Activated naive CD4-positive, alpha-beta T cell (primary cell): ENCODE measurements at places on chromosomes 2 and 18.

- no peak for DNase-seq
These were observed 4.0 kb downstream of the CAPN13 start for GRCh38 chr2:30803281-30803680.

GRCh38 chr2:85987266-85988174 lies 98.7 kb upstream of the ST3GAL5 start:
- DNase-seq = no peak

DNA sequence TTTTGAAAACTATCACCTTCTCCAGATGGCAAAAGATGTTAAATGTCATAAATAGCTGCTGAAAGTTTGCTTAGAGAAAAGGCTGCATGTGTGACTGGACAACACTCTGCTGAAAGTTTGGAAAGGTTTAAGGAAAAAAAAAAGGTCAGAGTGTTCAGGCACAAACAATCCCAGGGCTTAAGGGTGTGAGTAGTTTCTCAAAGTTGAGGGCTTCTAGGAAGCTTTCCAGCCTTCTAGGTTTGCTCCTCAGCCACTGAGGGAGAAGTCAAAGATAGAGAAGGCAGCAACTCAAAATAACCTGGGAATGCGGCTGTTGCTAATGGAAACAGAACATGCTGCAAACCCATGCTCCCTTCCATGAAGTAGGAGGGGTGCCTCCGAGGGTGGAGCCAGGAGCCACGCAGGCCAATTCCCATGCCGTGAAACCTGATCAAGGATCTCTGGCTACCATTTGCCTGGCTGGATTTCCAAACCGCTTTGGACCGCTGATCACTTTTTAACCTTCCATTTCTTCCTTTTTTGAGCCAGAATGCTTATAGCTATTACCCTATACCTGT lies 88.0 kb downstream of the TEX51 start:
- no peak for DNase-seq

DNA sequence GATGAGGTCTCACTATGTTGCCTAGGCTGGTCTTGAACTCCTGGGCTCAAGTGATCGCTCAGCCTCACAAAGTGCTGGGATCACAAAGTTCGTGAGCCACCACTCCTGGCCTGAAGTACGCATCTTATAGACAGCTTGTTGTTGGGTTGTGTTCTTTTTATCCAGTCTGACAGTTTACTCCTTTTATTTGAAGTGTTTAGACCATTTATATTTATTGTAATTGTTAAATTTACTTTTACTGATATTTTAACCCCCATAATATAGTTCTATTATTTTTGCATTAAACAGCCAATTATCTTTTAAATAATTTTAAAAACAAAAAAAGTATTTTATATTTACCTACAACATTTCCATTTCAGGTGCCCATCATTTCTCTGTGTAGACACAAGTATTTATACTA lies 303.0 kb upstream of the HDAC4 start:
- no peak for DNase-seq

GRCh38 chr2:191783416-191783815 lies 63.5 kb downstream of the CAVIN2 start:
- DNase-seq = no peak

GRCh38 chr2:202164411-202164810 lies 74.0 kb downstream of the SUMO1 start:
- no peak for DNase-seq

- no peak for DNase-seq
These were observed 396.7 kb upstream of the RGPD4 start for GRCh38 chr2:107430006-107430405.

DNA sequence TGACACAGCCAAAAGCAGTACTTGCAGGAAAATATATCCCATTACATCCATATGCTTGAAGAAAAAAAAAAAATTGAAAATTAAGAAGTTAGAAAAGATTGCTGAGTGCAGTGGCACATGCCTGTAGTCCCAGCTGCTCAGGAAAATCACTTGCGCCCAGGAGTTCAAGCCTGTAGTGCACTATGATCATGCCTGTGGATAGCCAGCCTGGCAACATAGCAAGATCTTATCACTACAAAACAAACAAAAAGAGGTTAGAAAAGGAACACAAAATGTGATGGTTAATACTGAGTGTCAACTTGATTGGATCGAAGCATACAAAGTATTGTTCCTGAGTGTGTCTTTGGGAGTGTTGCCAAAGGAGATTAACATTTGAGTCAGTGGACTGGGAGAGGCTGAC lies 361.9 kb downstream of the NYAP2 start:
- no peak for DNase-seq

DNA sequence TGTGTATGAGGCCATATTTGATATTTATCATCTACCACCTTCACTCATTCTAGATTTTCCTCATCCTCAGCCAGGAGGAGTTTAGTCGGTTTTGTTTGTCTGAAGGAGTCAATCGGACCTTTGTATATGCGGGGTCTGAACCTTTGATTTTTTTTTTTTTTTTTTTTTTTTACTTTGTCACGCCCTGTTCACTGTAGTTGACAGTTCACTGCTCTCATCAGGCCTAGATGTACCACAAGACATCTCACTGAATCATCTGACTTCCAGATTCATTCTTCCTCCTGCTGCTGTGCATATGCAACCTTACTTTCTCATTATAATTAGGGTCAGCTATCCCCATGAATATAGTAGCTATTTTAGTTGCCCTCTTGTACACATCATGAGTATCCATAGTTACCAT lies 133.2 kb downstream of the ARHGAP15 start:
- DNase-seq = no peak

DNA sequence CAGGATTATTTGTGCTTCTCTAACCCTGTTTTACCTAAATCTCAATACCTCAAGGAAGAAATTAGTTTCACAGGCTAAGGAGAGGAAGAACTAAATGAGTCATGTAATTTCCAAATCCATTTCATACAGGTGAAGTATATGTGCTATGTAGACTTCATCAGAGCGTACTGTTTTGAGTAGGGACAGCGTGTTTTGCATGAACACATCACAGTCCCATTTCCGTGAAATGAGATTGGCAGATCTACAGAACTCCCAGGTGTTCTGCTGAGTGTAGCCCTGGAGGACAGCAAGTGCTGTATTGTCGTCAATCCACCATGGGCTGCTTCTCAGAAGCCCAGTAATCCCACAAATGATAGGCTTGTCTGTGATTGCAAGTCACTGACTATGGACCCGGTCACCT lies 97.7 kb downstream of the XRCC5 start:
- DNase-seq = no peak

DNA sequence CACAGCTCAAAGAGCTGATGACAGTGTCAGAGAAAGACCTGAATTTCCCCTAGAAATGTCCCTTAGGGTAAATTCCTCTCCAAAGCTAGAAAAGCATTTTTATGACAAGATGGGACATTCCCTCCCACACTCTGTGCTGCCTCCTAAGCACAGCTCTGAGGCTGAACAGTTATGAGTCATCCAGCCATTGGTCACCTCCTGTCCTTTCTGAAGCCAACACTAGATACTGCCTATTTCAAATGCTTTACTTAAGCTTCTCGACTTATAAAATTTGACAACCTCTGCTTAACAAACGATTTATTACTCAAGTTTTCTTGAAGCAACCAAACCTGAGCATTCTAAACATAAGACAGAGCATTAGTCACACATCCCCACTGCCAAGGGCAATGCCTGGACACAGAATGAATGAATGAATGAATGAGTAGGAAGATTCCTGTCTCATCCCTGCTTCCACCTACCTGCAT lies 35.4 kb downstream of the B4GALT6 start:
- DNase-seq = no peak

DNA sequence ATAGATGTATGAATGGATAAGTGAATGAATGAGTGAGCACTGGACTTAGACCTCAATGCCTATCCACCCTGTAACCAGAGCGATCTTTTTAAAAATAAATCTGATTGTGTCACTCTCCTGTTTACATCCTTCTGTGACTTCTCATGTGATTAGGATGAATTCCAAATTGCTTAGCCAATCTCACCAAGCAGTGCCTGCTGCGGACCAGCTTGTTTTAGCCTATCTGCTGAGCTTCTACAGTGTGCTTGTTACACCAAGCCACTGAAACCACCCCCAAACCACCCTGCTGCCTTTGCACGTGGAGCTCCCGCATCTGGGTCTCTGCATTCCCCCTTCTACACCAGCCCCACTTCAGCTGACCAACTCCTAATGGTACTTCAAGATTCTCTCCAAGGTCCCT lies 265.4 kb downstream of the EN1 start:
- no peak for DNase-seq

DNA sequence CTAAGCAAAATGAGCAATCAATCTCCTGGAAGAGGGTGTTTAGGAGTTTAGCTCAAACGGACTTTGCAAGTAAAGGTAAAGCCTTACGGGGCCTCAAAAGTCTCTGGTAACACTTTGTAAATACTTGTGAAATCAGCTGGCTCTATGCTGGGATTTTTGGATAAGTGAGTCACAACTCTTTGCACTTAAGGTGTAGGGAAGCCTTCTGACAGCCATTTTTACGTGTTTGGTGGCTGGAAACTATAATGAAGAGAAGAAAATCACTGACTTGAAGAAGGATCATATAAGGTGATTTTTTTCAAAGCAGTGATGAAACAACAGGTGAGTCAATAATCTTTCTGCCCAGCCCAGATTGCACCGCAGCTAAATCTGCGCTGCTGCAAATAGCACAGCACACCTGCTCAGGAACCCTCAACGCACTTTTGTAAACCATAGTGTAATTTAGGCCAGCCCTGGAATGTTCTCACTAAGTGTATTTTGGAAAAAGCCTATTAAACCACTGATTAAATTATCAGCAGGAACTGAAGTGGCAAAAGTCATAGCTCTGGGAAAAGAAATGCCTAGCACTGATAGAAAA lies 218.8 kb downstream of the AGPS start:
- no peak for DNase-seq

DNA sequence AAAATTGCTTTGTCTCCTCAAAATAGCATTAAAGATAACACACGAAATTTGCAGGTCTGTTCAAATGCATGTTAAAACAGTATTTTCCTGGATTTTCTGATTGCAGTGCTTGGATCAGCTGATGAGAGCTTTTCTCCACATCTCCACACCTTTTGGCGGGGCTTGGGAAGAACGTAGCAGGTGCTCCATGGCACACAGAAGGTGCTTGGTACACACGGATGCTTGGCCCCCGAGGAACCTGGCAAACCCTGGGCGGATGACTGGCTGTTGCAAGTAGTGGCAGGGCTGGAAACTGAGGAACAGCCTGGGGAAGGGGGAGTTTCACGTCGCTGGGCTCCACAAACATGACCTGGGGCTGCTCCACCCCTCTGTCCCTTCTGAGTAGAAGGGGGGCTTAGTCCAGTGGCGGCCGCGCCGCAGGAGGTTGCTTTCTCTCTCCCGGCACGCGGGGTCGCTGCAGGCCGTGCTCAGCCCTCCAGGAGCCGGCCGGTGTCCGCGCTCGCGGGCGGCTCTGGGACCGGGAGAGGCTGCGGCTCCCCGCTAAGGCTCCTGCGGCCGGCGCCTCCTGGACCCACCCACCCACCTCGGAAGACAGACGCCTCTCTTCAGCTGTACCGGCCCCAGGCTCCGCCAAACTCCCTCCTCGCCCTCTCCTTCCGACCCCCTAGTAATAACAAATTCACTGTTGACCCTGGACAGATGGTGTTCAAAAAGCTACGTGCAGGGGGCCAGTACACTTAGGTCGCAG lies 69.3 kb downstream of the MARCO start:
- DNase-seq = no peak

DNA sequence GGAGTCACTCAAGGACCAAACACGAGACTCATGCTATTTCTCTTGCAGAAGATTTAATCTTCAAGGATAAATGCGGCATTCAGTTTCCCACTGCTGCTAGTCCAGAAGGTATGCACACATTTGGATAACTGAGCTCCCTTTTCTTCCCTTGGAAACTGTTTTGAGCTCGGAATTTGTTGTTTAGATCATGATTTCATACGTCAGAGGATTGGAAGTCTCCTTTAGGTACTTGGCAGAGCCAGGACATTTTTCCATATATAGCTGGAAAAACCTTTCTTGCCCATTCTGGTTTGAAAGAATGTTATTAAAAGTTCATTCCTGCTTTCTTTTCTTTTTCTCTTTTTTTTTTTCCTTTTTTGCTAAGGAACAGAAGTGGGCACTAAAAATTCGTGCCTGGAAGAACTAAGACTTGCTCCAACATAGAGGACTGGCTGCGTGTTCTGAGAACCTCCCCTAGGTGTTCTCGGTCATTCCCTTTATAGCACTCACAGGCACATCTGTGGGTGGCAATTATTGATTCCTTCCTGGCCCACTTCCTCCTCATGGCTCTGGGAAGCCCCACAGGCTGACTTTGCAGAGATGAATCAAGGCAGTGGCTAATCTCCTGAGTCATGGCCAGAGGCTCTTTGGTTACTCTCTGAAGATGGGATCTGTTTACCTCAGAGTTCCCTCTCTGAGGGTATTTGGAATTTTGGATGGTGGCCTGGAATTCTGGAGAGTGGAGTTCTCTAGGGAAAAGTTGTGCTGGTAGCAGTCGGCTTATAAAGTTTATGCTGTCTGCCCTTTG lies 104.8 kb downstream of the PLCL1 start:
- DNase-seq = no peak

DNA sequence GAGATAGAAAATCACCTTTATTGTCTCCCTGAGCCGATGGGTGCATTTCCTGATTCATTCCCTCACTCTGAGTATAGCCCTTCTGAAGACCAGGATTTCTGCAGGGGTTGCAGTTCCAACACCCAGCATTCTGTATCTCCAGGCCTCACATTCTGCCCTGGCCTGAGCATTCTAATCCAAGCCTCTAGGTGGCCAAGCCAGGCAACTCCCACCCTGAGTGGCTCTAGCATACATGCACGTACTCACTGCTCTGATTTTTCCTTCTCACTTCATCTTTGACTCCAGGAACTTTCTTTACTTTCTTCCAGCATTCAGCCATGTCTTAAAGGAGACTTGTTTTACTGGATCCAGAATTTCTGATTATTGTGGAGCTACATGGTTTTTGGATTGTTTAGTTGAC lies 100.7 kb upstream of the STK39 start:
- no peak for DNase-seq

DNA sequence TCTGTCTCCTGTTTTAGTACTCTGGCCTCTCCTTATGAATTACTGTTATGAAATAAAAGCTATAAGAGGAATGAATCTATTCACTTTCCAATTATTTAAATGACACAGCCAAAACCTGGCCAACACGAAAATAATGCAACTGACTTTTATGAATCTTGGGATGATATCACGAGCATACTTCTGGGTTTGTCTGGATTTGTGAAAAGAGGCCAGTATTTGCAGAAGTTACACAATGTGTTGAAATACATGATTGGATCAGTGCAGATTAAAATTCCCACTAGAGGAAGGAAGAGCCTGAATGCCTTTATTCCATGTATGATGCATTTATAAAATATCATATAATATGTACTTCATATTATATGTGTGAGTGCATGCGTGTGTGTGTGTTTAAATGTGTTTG lies 418.2 kb downstream of the GRB14 start:
- DNase-seq = no peak

DNA sequence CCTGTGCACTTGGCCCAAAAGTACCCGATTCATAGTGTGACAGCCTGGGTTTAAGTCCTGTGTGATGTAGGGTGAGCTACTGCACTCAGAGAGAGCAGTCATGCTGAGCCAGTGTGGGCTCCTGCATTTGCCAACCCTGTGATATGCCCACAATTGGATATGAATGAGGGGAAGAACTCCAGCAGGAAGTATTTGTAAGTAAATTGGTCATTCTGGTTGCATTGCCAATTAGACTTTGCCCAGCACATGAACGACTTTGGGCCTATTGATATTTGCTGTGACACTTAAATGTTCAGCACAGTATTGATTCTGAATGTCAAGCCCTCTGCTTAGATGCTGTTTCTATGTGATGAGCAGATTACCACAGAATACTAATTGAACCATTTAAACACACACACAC lies 570.9 kb downstream of the PIK3C3 start:
- no peak for DNase-seq

GRCh38 chr2:39772812-39773152 lies 6.3 kb downstream of the THUMPD2 start:
- no peak for DNase-seq

- DNase-seq = no peak
These were observed 164.9 kb downstream of the GFPT1 start for GRCh38 chr2:69221960-69222751.
